ENCODE measurements at places on chromosomes 3 and 15. TPM values are rescaled to one million over a fixed set of nuclear protein-coding genes. Genes with fewer than 3 reads are reported as not detected.

GRCh38 chr3:183817639-183818038, 7.7 kb downstream of the MAP6D1 start:
- DNase-seq = no peak

DNA sequence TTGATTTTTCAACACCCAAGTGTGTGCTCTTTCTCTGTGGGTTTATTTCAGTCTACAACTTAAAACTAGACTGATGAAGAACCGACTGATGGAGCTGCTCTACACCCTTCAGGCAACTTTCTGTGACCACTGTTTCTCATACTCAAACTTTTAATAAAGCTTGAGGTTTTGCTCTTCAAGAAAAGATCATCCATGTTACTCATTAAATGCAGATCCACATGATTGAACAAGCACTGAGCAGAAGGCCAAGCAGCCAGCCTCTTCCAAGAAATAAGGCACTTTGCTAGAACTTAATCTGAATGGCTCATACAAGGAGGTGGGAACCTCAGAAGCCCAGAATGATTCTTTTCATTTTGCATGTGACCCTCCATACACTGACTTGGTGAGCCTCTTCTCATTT, 8.7 kb downstream of the SLC27A2 start:
- no peak for DNase-seq

DNA sequence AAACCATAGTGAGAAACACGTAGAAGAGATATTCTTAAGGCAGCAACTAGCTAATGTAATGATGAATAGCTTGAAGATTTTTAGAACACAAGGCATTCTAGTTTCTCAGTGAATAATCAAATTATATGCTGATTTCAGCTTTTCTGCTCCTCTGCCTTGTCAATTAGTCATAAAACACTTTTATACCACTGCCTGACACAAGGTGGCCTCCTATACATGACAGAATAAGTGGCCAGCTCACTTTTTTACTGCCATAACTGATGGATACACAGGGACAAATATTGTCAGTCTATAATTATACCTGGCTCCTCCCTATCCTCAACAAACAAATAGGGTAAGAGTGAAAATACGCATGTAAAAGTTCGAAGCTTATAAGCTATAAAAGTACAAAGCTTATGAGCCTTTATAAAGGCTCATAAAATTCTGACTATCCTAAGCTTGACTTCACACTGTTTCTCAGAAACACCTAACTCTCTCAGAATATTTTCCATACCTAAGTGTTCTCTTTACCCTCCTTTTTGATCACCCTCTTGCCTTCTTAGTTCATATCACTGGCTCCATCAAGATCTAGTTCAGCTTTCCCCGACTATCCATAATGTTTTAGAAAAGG, 81.6 kb downstream of the HERC1 start:
- DNase-seq = peak; percentile 72

DNA sequence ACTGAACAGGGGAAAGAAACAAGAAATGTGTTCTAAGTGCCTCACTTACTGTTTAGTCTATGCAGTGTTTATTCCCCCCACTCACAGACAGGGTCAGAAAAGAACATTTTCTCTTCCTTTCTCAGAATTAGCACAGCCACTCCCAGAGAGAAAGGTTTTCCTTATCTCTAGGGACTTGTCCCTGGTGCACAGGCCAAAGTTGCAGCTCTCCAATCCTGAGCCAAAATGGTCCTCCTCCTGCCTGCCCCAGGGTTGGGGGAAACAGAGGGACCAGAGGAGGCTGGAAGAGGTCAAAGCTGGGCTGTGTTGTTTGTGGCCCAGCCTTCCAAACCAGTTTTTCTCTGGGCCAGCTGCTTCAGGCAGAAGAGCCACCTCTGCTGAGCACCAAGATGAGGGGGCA, 12.0 kb downstream of the RAB6B start:
- DNase-seq = no peak

- DNase-seq = no peak
These were observed 172.2 kb upstream of the TSPAN3 start for GRCh38 chr15:77243135-77243534.

DNA sequence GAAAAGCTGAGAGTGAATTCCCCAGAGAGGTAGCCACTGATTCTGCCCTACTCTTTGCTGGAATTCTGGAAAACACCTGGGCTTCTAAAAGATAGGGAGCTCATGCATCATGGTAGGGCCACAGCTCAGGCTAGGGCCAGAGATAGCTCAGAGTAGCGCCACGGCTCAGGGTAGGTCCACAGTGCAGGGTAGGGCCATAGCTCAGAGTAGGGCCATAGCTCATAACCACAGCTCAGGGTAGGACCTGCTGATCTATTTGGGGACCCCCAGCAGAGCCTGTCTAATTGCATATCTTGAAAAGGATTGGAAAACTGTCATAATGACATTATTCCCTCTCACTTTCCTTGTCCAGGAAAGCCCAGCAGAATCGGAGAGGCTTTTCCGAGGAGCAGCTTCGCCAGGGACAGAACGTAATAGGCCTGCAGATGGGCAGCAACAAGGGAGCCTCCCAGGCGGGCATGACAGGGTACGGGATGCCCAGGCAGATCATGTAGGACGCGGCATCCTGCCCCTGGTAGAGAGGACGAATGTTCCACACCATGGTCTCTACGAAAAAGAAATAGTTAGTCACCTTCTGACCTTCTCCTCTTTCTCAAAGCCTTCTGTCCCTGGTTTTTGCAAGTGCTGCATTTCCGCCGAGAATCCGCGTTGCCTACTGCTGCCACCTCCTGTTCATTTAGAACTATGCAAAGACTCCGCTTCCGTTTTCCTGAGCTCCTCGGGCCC, 14.5 kb downstream of the TAGLN3 start:
- DNase-seq = peak; percentile 80

DNA sequence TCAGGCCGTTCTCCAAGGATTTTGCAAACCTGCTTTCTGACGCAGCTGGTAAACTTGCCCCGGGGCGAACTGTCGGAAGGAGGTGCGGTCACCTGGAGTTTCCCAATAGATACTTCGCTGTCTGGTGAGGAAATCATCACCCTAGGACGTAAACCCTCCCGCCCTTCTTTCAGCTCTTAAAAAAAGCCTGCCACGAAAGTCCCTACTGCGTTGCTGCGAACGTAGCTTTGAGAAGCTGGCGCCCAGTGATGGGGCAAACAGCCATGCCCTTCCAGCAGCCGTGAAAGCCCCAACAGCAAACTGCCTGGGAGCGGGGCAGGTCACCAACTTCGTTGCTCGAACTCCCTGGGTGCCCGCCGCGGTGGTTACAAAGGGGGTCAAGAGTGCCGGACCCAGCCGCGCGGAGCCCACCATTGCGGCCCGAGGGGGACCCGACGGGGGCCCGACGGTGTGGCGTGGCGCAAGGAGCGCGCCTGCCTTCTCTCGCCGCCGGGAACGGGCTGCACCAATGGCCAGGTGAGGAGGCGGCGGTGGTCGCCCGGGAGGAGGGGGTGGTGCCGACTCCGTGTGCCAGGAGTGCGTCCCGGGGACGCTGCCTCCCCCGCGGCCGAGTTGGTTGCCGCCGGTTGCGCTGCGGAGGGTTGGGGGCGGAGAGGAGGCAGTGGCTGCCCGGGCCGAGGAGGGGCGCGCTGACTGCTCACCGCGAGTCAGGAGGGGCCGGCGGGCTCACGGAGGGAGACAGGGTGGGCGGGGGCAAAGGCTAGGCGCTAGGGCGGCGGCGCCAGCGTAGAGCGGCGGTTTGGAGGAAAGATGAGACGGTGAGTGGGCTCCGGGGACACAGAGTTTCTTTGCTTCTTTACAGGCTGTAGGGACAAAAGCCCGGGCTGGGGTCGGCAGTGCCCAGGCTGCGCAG, at the start of gene PHLDB2:
Gene PHLDB2, plus strand, starts transcription at position 205 of the 913 bp plus-strand sequence. CDS start 24,813 bp downstream, outside the sequence.
- DNase-seq = peak; percentile 96

- peak; percentile 69 for DNase-seq
These were observed 71.7 kb upstream of the TMEM115 start for GRCh38 chr3:50430950-50431435.

- DNase-seq = no peak
These were observed 166.2 kb downstream of the SLCO3A1 start for GRCh38 chr15:92019706-92020105.

DNA sequence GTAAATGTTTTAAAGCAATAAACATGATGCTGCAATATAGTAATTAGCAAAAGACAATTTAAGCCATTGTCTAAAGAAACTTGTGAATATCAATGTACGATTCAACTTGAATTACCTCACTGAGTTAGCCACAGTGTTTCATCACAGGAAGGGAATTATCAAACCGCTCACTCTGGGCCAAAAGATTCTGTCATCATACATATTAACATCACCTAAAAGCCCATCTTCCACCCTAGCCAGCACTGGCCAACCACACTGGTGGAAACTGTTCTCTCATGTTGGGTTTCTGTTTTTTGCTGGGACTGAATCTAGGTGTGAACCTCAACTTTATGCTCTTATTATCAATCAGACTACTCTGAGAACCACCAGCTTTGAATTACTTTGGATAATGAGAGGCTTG, 497.7 kb upstream of the THBS1 start:
- no peak for DNase-seq

The GOLGA8Q gene
- total RNA-seq = not detected

The SPINT1 gene
- 13.7 TPM for total RNA-seq

DNA sequence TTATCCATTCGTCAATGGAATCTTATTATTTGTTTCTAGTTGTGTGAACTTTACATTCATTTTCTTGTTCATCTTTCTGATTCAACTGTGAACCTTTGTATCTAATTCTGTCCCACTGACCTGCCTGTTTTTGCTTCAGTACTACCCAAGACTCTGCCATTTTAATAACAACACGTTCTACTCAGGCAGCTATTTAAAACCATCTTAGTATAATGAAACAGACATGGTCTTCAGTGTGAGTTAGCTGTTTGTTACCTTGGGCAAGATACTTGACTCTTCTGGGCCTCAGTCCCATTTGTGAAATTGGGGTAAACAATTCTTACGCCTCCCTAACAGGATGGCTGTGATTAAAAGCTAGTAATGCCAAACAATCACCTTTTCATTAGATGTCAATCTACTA, 1.6 kb downstream of the BTBD1 start:
- no peak for DNase-seq

GRCh38 chr3:29627136-29628117, 346.6 kb downstream of the RBMS3 start:
- no peak for DNase-seq

The RTP4 gene
- total RNA-seq = not detected

DNA sequence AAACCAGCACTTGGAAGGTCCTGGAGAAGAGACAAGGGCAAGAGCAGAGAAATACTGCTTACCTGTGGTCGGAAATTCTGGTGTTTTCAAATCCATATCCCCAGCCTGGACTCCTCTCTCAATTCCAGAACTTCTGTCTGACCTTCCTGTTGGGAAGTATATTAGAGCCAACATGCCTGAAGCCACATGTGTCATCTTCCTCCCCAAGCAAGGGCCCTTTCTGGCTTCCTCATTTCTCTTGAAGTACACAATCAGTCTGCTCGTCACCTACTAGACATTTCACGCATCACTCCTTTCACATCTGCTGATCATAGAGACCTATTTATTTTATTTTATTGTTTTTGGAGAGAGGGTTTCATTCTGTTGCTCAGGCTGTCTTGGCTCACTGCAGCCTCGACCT, 8.4 kb downstream of the PARP14 start:
- no peak for DNase-seq

DNA sequence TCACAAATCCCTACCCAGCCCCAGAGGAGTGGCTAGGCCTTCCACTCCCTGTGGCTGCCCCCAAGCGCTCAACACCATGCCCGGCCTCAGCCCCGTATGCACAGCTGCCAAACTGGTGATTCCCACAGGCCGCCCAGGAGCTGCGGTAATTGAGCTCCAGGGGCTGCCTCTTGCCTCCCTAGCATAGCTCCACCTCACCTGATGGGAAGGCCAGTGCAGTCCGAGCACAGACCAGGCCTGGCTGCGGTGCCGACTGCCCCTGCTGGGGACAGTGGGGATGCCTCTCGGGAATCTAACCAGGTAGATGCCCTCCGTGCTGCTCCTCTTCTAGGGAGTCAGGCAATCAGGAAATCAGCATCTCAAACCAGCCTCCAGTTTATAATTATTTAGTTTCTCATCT, 25.9 kb downstream of the SCN5A start:
- DNase-seq = peak; percentile 75

The CPN2 gene
- total RNA-seq = not detected

The IMPDH2 gene
- total RNA-seq = 313 TPM

DNA sequence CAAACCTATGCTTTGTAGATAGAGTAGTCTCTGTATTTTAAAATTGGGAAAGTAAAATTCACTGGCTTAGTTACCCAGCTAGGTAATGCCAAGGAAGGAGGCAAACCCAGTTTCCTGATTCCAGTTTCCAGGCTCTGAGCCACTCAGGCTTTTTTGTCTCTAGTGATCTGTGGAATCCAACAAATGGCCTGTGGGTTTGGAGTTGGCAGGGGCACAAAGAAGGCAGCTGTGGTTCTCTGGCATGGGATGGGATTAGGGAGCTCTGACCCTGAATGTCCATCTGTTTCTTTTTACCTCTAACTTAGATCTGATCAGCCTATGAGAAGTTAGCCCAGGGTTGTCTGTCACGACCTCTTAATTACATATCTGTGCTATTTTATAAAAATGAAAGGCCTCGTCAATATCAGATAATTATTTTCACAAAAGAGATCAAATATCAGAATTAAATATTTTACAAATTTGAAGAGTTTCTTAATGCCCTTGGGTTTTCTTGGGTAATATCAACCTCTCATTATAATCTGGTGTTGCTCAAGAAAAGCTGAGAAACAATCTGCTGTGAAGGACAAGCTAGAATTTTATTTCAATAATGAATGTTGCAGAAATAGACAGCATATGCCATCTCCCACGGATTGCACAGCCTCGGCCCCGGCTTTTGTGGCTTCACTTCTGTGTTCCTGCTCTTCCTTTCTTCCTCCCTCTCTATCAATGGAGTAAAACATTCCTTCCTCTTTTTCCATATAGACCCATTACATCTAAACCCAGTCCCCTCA, 63.7 kb upstream of the DAZL start:
- no peak for DNase-seq

DNA sequence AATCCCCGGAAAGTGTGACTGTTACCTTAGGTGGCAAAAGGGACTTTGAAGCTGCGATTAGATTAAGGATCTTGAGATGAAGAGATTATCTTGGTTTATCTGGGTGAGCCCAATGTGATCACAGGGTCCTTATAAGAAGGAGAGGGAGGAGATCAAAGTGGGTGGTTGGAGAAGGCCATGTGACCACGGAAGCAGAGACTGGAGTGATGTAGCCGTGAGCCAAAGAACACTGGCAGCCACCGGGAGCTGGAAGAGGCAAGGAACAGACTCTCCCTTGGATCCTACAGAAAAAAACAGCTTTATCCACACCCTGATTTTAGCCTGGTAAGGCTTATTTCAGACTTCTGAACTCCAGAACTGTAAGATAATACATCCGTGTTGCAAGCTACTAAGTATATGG, 29.9 kb downstream of the CRABP1 start:
- DNase-seq = no peak

- DNase-seq = peak; percentile 85
These were observed 46.3 kb downstream of the GPR171 start for GRCh38 chr3:151156618-151157216.

DNA sequence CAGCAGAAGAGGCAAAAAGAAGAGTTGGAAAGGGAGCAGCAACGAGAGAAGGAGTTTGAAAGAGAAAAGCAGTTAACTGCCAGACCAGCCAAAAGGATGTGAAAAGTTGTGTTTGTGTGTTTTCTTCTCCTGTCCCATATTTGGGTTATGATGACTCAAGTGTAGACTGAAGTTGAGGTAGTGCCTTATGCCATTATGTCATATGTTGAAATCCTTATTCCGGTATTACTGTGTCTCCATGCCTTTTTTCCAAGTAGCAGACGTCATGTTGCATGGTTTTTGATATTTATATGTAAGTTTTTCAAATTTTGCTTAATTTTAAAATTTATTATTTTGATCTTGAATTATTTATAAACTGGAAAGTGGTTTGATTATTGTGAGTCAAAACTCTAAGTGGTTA, 19.2 kb downstream of the BLOC1S6 start:
- no peak for DNase-seq

The ATP13A5 gene
- not detected for total RNA-seq

Measured in neural progenitor cell (in vitro differentiated cells).